Activated naive CD8-positive, alpha-beta T cell treated with anti-CD3 and anti-CD28 coated beads, Interleukin-2, amount 10 ng/mL, durations not matched to agents 7 days and 5 days (primary cell): ENCODE measurements at places on chromosomes 12 and 14. TPM values are rescaled to one million over a fixed set of nuclear protein-coding genes. Genes with fewer than 3 reads are reported as not detected.

- DNase-seq = no peak
Observed at GRCh38 chr14:100141098-100141497, 18.3 kb downstream of the DEGS2 start.

GRCh38 chr12:111248236-111249017, 120.5 kb downstream of the PHETA1 start:
- DNase-seq = no peak

DNA sequence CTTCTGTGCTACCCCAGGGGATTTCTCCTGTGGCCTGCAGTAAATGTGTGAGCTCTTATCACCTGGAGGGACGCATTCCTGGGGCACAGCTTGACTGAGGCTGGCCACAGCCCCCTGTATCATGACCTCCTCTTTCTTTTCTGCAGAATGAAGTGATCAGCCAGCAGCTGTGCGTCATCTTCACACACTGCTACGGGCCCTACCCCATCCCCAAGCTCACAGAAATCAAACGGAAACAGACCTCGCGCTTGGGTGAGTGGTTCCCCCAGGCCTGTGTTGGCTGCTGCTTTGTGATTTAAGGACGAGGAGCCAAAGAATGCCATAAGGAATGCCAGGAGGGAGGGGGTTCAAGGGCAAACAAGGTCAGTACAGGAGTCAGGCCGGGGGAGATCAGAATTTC, 50.5 kb upstream of the PWP1 start:
- DNase-seq = no peak

DNA sequence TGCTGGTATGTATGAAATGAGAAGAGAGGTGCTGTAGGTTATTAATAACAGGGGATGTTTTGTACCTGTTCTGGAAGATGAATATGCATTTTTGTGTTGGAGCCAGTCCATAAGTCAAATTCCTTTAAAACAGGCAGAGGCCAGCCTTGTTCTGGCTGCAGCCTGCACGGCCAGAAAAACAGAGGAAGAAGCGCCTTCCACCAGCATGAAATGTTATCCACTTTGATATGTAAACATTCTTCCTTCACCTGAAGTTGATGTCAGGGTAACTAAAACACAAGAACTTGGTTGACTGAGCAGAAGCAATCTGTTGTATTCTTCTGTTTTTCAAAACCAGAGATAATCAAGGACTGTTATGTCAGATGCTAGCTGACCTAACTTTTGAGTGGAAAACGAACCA, 237.9 kb upstream of the PLEKHG7 start:
- DNase-seq = no peak

- no peak for DNase-seq
Observed at GRCh38 chr12:14068961-14069360, 87.6 kb upstream of the GRIN2B start.

- no peak for DNase-seq
Observed at GRCh38 chr12:20555771-20556170, 139.4 kb upstream of the SLCO1C1 start.

DNA sequence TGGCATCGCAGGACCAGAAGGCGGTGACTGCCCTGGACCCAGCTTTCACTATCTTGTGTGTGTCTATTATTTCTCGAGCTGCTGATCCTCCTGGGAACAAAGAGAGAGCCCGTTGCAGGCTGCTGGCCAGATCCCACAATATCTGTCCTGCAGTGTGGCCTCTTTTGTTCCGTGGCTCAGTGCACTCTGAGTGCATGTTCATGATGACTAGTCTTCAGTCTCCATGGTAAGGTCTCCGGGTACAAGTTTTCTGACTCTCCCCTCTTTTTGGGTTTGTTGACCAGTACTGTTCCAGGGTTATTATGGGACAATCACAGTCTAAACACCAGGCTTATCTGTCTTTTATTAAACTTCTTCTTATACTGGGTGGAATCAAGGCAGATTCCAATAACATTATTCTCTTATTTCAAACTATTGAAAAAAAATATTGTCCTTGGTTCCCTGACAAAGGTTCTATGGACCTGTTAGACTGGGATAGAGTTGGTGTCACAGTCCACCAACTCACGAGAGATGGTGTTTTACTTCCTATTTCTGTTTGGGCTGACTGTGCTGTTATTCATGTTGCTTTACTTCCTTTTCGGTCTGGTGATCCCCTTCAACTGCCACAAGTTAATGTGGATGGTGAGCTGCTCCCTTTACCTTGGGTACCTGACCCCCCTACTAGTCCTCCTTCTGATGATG, 192.9 kb upstream of the ALG10B start:
- DNase-seq = no peak

DNA sequence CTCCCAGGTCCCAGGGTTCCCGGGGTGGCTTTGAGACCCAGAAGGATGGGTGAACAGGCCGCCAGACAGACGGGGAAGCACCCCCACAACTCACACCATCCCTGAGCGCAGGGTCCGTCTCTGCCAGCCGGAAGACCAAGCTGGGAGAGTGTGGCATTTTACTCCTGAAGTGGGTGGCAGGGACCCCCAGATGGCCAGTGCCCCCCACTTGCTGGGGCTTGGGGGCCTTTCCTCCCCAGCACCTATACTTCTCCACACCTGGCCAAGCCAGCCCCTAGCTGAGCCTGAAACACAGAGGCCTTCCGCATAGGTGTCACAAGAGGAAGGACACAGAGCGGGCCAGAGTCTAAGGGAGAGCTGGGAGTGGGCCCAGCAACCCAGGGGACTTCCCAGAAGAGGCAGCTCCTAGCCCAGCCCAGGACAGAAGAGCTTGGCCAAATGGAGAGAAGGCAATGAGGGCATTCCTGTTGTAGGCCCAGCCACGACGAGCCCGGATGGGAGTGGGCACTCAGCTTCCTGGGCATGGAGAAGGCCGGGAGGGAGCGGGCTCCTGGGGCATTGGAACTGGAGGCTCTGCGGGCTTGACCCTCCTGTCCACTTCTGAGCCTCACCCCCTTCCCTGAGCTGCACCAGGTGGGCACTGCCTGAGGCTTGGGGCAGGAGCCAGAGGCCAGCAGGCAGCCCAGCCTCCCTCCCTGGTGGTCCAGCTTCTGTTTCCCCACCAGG, 3.3 kb downstream of the AHNAK2 start:
- DNase-seq = no peak

- no peak for DNase-seq
Observed at GRCh38 chr12:106670131-106670530, 87.3 kb downstream of the RFX4 start.

DNA sequence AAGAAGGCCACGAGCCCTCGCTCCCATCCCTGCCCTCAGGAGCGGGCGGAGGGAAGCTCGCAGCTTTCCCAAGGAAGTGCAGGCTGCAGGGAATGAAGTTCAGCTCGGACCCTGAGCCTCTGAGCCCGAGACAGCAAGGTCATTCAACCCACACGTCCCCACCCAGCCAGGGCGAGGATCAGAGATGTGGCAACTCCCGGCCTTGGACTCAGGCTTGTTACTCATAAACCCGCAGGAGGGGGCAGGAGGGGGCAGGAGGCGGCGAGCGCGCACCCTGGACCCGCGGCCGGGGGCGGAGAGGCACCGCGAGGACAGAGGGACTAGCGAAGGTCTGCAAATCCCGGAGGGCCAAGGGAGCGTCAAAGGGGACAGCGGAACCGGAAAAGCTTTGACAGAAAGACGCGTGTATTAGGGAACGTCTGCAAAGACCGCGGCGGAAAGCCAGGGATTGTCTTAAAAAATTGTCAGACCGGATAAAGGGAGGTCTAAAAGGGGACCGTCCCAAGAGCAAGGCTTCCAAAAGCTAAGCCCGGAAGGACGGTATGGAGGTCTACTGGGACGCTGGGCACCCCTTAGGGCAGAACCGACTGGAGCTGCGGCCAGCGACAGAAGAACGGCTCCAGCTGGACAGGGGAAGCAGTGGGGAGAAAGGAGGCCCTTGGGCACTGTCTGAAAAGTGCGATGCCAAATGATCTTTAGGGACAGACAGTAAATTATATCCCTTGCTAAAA, 611 bp upstream of the DCAF11 start:
- peak; percentile 83 for DNase-seq

DNA sequence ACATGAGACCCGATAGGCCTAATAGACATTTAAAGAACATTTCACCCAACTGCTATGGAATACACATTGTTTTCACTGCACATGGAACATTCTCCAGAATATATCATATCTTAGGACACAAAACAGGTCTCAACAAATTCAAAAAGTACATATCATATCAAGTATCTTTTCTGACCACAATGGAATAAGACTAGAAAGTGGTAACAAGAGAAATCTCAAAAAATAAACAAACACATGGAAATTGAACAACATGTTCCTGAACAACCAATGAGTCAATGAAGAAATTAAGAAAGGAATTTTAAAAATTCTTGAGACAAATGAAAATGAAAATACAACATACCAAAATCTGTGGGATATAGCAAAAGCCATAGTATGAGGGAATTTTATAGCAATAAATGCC, 208.1 kb downstream of the PTPRO start:
- DNase-seq = no peak

DNA sequence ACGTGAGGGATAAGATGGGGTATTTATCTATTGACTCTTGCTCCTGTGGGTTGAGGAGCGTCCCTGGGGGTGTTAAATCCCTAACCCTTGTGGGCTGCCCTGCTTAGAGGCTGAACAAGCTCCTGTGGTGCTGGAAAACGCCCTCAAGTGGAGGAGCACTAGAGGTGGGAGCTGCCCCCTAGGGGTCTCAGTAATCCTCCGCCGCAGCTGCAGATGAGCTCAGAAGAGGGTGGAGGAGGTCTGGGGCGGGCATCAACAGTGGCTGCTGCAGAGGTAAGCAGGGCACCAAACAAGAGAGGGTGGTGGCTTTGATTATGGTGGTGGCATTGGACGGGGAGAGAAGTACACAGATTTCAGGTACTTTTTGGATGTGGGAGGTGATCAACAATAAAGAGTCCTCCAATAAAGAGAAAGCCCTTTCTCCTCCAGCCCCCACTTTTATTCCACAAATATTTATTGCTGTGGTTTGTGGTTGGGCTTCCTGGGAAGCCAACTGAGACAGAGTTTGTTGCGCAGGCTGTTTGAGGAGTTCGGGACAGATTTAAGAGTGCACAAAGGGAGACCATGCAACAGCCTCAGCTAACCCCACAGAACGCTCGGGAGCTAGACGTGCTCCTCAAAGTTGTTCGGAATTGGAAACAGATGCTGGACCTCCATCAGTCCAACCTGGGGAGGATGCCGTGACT, 179.9 kb downstream of the ADCK1 start:
- DNase-seq = no peak

DNA sequence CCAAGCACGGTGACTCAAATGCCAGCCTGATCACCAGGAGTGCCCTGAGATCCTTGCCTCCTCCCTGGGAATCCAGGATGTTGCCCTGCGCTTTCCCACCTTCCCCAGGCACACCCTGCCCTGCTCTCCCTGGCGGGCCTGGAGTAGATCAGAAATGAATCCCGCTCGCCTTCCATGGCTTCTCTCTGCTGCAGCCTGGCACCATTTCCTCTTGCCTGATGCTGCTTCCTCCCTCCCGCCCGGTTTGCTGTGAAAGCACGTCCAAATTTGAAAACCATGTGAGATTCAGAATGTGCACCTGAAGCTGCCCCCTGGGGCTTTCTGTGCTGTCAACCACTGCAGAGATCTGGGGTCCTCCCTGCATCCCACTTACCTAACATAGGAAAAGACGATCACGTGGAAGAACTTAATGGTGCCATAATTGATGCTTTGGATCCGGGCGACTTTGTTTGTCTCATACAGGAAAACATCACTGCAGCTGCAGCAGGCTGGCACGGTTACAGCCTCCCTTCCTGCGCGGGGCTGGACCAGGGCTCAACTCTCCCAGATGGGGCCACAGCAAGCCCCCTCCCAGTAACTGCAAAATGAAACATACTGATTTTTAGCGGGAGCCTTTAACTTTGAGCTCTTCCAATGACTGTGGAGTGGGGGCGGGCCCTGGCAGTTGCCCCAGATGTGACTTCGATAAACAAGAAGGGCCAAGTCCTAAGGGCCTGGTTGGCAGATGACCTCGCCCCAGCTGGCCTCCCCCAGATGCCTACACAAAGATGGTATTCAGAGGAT, 24.9 kb upstream of the C12orf76 start:
- DNase-seq = peak; percentile 50

DNA sequence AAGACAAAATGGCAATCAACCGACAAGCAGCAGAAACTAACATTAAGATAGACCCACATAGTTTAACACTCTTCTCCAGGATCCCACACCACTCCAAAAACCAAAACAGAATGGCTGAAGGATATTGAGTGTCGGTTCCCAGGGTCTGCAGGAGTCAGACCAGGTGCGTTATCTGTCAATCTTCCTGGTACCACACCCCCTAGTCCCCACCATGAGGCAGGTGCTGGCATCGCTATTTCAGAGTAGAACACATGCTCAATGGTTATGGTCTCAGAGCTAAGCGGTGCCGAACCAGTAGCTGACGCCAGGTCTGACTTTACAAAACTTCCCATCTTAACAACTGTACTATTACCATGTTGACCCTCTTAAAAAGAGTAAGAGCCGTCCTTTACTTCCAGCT, 10.2 kb downstream of the STX2 start:
- DNase-seq = no peak

GRCh38 chr14:71243697-71244096, 336.4 kb downstream of the PCNX1 start:
- DNase-seq = no peak

GRCh38 chr14:69291396-69291795, 31.4 kb downstream of the GALNT16 start:
- DNase-seq = no peak

DNA sequence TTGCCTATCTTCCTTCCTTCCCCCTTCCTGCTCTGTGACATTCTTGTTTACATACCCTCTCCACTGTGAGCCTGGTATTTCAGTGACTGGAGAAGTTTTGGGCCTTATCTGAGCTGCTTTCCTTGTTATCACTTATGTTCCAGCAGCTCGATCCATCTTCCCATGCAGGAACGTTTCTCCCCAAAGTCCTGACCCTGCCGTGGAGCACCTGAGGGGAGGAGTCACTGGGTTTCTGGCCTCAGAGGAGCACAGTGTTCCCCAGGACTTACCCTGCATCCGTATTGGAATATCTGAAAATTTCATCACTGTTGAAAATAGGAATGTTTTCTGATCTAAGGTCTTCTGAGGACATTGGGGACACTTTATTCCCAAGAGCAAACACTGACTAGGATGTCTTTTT, 141.8 kb downstream of the CACNA1C start:
- DNase-seq = no peak

- DNase-seq = no peak
Observed at GRCh38 chr14:73740618-73741326, 26.6 kb upstream of the PNMA1 start.

- DNase-seq = no peak
Observed at GRCh38 chr14:88005050-88005481, at the start of gene GPR65. GPR65 (plus strand) TSS chr14:88005135; CDS start chr14:88010848, 5,713 bp downstream.

- DNase-seq = no peak
Observed at GRCh38 chr14:31479027-31479426, 8.8 kb downstream of the GPR33 start.

GRCh38 chr14:105363847-105364708, 34.3 kb upstream of the TEX22 start:
- DNase-seq = peak; percentile 57

DIABLO gene
- 45.5 TPM for total RNA-seq

FAM90A1 gene
- total RNA-seq = 0.11 TPM

GPR162 gene
- 0.51 TPM for total RNA-seq

NT5DC3 gene
- 3.4 TPM for total RNA-seq

CISTR gene
- total RNA-seq = not detected

SLCO1A2 gene
- not detected for total RNA-seq

TAS2R14 gene
- total RNA-seq = 2.5 TPM

TSHR gene
- 0.37 TPM for total RNA-seq

SDSL gene
- total RNA-seq = 0.85 TPM

DBX2 gene
- total RNA-seq = not detected

CD4 gene
- 2.6 TPM for total RNA-seq

MAP1LC3B2 gene
- 0.89 TPM for total RNA-seq

DLST gene
- 111 TPM for total RNA-seq

PRICKLE1 gene
- 0.89 TPM for total RNA-seq

KRT6B gene
- not detected for total RNA-seq

INSM2 gene
- not detected for total RNA-seq

KLHL33 gene
- 3.6 TPM for total RNA-seq

PPP1R1A gene
- not detected for total RNA-seq

TCL1B gene
- total RNA-seq = not detected

TAS2R19 gene
- total RNA-seq = 2.2 TPM
